ENCODE measurements at places on chromosomes 7 and 10. TPM values are rescaled to one million over a fixed set of nuclear protein-coding genes. Genes with fewer than 3 reads are reported as not detected.

PTPRZ1 gene
- 3.6 TPM for total RNA-seq

CD36 gene
- total RNA-seq = not detected

AGMO gene
- 11.9 TPM for total RNA-seq

NPS gene
- total RNA-seq = not detected

TMEM229A gene
- not detected for total RNA-seq

SLC13A1 gene
- not detected for total RNA-seq

PRKG1 gene
- 1.1 TPM for total RNA-seq

FFAR4 gene
- 0.08 TPM for total RNA-seq

SHTN1 gene
- total RNA-seq = 9.5 TPM

TAS2R41 gene
- total RNA-seq = not detected

Data from A375 (cell line).